Panc1 (cell line): ENCODE measurements at places on chromosomes 4 and X. TPM values are rescaled to one million over a fixed set of nuclear protein-coding genes. Genes with fewer than 3 reads are reported as not detected.

DNA sequence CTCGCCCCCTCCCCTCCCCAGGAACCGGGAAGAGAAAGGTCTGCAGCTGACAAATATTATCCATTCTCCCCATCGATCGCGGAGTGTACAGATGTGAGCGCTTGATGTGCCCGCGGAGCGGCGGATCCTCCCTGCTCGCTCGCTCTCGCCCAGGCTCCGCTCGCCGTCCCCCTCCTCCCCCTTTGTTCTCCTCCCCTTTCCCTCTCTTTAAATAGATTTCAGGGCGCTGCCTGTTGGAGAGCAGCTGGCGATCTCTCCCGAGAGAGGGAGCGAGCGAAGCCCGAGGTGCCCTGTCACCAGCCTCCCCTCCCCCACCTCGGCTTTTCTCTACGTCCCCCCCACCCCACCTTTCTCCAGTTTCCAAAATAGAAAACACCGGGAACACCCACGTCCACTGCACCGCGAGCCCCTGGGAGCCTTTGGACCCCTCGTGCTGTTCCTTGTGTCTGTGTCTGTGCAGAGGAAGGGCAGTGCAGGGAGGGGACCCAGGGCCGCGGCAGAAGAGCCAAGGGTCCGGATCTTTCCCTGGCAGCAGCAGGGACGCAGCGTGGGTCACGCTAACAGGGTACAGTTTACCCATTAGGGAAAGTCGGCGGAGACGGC, 56.6 kb upstream of the BCOR start:
- H3K4me1 ChIP-seq, result peaks cover 16% of the 10 kb centered on the region
- no peaks in the 10 kb centered on the region for H3K36me3 ChIP-seq
- peak overlapping the region; percentile 45 for H3K4me3 ChIP-seq
- no peaks in the 10 kb centered on the region for H3K27me3 ChIP-seq
- H3K27ac ChIP-seq, result peak overlapping the region; percentile 77

- H3K4me3 ChIP-seq, result no peak overlapping the region
- no peak for DNase-seq
- H3K4me1 ChIP-seq, result no peaks in the 10 kb centered on the region
- H3K27me3 ChIP-seq, result no peaks in the 10 kb centered on the region
Measured at GRCh38 chr4:176800891-176801534, 8.3 kb upstream of the VEGFC start.

GRCh38 chrX:104118765-104119164, 6.4 kb downstream of the ZCCHC18 start:
- no peak for DNase-seq
- H3K4me3 ChIP-seq, result no peak overlapping the region
- no peaks in the 10 kb centered on the region for H3K4me1 ChIP-seq
- H3K27me3 ChIP-seq, result no peaks in the 10 kb centered on the region
- no peaks in the 10 kb centered on the region for H3K36me3 ChIP-seq

- H3K36me3 ChIP-seq, result no peaks in the 10 kb centered on the region
- no peaks in the 10 kb centered on the region for H3K4me1 ChIP-seq
- DNase-seq, result no peak
- no peak overlapping the region for H3K4me3 ChIP-seq
- H3K27me3 ChIP-seq, result no peaks in the 10 kb centered on the region; the same call in 1 of the 2 replicates
- H3K27ac ChIP-seq, result no peak overlapping the region
Measured at GRCh38 chr4:24236532-24236931, 346.7 kb upstream of the PPARGC1A start.

Gene PDZD4
- total RNA-seq, result 37.2 TPM

Gene MTMR8
- total RNA-seq, result 1.3 TPM
